ENCODE measurements at places on chromosomes 1 and 21.

GRCh38 chr21:33847588-33848248 is 67.9 kb downstream of the ATP5PO start:
- no peak for DNase-seq

- no peak for DNase-seq
These were observed 183.6 kb upstream of the NR5A2 start for GRCh38 chr1:199843861-199844260.

GRCh38 chr1:217322834-217323233 is 308.1 kb downstream of the GPATCH2 start:
- no peak for DNase-seq

- no peak for DNase-seq
These were observed 393.8 kb downstream of the HHAT start for GRCh38 chr1:210722410-210723081.

- DNase-seq: peak; percentile 10
These were observed 1.3 kb downstream of the RIT1 start for GRCh38 chr1:155909894-155910293.

DNA sequence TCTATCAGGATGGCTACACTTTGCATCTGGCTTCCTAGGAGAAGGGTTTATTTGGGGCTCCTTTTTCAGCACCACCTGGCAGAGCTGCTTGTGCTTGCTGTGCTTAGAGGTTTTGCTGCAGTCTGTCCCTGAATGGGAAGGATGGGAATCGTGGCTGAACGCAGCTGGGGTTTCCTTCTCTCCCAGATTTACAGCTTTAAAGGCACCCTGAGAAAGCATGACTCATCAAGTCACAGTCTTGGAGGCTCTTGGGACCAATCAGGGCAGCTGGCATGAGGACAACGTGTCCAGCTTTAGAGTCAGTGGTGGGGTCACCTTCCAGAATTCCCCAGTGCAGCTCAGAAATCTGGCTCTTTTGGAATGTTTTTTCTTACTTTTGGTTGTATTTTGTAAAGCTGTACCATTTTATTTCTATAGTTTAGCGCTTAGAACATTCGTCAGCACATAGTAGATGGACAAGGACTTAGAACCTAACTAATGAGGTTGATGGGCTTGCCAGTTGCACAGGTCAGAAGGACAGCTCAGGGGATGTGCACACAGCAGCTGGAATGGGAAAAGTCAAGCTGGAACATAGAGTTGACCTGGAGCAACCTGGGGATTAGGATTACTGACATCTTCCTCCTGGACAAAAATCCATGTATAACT is 222.6 kb downstream of the PRDM2 start:
- no peak for DNase-seq

DNA sequence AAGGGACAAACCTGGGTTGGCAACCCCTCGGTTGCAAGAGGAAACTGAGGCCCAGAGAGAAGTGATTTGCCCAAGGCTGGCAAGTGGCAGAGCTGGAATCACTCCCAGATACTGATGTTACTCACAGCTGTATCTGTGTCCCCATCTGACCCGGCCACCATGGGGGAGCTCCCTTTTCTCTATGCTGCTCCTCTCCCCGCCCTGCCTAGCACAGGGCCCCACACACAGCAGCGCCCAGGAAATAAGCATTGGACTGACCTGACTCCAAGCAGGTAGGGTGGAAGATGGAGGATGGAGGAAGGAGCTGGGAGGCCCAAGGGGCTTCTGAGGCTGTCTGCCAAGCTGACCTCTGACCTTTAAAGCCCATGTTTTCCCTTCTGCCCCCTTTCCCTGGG is 3.0 kb upstream of the FBLIM1 start:
- no peak for DNase-seq

- DNase-seq: no peak
These were observed 59.3 kb downstream of the SH3BGR start for GRCh38 chr21:39511102-39511501.

- peak; percentile 41 for DNase-seq
These were observed 132.8 kb downstream of the PTPRC start for GRCh38 chr1:198771563-198772153.

- DNase-seq: no peak
These were observed 4.0 kb downstream of the ERG start for GRCh38 chr21:38494251-38494642.

- no peak for DNase-seq
These were observed 64.6 kb upstream of the EFHD2 start for GRCh38 chr1:15344800-15345704.

- no peak for DNase-seq
These were observed 72.0 kb downstream of the EPB41 start for GRCh38 chr1:28986306-28986910.

GRCh38 chr1:200302192-200302920 is 107.5 kb downstream of the ZNF281 start:
- DNase-seq: peak; percentile 41

DNA sequence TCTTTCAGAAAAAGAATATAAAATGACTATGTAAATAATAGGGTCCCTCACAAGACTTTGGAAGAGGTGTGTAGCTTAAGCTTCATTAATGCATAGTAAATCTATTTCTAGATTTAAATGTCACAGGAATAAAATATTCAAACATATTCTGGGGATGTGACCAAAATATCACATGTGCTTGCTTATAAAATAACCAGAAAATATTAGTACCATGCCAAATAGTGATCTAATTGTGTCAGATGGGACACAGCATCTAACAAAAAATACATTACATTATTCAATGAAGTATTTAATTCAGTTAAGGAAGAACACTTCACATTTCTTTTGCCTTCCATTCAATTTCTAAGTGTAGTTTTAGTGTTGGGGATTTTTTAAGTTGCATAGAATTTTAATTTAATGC is 179.5 kb downstream of the LRRC40 start:
- no peak for DNase-seq

DNA sequence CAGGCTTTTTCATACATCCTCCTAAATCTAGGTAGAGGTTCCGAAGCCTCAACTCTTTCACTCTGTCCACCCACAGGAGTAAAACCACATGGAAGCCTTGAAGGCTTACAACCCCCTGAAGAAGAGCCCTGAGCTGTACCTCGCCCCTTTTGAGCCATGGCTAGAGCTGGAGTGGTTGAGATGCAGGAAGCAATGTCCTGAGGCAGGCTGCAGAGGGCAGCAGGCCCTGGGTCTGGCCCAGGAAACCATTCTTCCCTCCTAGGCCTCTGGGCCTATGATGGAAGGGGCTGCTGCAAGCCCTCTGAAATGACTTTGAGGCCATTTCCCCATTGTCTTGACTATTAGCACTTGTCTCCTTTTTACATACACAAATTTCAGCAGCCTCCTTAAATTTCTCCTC is 1503.0 kb downstream of the KCNT2 start:
- DNase-seq: no peak

DNA sequence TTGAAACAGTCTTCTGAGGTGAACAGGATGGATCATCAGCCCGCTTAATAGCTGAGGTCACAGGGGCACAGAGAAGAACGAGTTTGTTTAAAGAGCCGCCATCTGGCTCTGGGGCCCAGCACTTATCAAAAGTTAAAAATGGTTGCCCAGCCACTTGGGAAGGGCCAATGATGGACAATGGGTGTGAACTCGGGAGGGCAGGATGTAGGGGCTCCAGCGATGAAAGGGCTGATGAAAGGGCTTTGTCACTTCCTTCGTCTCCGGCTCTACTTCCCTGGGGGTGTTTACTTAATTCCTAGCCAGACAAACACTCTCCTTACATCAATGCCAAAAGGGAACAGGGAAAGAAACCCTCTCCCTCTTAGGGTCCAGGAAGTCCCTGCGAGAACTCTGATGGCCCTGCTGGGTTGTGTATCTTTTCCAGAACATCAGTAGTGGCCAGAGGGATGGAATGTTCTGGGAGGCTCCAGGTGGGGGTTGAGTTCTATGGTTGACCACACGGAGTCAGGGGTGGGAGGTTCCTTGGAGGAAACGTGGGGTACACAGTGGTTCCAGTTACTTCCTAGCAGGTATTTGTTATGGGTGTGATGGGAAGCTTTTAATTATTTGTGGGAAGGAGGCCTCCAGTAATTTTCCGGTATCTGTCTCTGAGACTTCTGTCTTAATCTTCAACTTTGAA is 9.0 kb upstream of the ABCG1 start:
- DNase-seq: no peak

DNA sequence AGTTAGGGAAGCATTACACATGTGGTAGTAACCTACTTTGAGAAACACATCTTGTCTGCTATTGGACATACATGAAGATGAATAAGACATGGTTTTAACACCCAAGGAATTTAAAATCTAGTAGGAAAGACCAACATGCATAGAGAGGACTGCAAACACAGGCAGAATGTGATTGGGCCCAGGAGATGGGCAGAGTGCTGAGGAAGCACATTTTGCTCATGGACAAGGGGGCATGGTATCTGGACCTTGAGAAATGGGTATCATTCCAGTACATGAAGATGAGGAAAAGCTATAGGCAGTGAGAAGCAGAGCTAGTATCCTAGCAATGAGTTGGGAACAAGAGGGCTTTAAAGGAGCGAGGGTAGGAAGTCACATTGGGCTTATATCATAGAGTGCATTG is 142.7 kb downstream of the SPATA46 start:
- DNase-seq: no peak

DNA sequence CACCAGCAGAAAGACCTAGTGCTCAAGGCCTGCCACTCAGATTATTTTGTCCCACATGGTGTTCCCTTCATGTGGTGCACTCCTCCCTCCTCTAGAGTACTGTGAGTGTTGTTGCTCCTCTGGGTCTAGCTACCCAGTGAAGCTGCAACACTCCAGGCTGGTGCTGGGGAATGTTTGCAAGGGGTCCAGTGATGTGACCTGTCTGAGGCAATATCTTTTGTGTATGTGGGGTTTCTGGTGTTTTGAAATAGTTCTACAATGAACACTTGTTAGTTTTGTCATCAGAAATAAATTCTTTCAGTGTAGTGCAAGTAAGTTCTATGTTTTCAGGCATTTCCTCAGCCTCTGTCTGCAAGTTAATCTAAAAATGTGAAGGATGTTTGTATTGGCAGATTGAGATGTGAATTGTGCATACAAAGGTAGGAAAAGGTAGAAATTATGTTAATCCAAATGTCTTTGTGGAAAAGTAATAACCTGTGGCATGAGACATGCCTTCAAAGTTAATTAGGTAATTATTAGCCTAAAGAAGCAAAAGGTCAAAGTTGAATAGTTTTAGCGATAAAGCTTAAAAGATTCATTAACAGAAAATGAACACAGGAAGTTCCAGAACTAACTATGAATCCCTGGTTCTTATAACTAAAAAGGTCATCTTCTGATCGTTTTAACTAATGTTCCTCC is 616.8 kb downstream of the LTN1 start:
- DNase-seq: no peak

DNA sequence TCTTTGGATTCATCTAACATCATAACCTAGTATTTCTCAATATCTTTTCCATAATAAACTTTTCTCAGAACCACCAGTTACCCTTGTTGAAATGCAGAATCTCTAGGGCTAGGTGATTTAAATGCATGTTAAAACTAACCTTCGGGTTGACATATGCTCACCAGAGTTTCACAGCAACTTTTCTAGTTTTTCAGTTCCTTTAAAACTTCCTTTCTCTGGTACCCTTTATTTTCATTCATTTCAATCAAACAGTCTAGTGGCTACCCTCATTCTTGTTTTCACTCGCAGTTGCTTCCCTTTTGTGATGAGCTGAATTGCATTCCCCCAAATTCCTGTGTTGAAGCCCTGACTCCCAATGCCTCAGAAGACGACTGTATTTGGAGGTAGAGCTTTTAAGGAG is 712.8 kb upstream of the CHRM3 start:
- DNase-seq: no peak

DNA sequence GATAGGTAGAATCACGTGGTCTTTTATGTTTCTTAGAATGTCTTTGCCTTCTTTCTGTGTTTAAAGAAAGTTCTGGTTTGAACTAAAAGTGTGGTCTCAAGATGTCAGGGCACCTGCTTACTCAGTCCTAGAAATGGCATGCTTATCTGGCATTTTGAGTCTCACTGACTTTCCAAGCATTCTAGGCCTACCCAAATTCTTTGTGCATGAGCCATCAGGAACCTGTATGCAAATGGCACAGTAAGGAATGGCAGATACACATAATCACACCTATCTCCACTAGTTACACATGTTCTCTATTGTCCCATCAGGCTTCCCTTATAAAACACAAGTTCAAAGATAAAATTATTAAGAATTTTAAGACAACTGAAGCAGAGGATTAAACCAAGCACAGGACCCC is 29.5 kb upstream of the CLCA4 start:
- no peak for DNase-seq

GRCh38 chr1:160746836-160747500 is 7.9 kb downstream of the SLAMF7 start:
- DNase-seq: no peak

- DNase-seq: no peak
These were observed 615 bp downstream of the GPR161 start for GRCh38 chr1:168135921-168136708.

GRCh38 chr1:212485913-212486618 is 53.3 kb downstream of the NENF start:
- no peak for DNase-seq

DNA sequence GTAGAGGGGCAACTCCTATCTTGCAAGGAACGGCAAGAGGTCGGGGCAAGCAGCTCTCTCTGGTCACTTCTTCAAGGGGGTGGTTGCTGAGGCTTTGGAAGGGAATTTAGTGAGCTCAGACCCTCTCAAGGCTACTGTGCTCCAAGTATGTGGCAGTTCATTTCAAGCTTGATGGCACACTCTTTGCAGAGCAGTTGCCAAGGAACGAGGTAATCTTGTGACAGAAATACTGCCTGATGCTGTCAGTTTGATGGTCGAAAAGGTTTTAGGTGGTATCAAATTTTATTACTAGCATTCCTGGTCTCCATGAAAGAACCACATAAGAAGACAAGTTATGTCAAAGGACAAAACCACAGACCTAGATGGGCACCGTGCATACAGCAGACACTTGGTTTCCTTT is 13.1 kb downstream of the CFAP298 start:
- no peak for DNase-seq

- DNase-seq: no peak
These were observed 85.3 kb upstream of the USP25 start for GRCh38 chr21:15644489-15644888.

- DNase-seq: no peak
These were observed 19.7 kb upstream of the SELE start for GRCh38 chr1:169753549-169753948.

DNA sequence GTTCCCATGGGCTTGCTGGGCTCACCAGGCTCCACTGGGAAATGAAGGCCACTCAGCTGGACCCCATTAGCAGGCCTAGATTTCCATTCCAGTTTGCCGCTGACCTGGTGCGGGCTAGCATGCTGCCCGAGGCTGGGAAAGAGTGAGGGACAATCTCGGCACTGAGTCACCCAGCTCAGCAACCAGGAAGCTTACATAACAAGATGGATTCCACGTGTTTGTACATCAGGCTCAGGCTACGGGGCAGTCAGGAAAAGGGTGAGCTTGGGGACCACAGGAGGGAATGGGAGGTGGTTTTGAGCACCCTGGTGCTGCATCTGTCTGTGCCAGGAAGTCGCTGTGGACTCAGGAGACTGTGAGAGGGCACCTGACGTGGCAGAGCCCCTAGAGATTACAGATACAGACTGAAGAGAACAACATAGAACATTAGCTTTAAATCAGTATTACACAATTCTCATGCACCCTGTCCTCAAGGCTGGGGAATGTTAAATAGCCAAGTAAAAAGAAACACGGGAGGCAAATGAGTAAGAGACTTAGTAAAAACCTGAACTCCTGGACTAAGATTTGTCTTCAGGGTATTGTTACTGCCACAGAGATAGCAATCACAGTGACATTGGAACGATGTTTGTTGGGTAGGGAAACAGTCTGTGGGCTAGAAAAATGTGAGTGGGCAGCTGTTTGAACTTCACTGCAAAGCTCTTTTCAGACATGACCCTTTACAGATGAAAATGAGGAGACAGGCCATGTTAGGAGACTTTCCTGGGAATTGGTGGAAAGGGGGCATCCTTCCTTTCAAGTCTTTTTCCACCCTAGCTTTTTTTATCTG is 51.1 kb downstream of the GLUL start:
- DNase-seq: no peak
